Hematopoietic multipotent progenitor cell treated with erythropoietin and hydrocortisone succinate and interleukin-3 and kit ligand, for 8 days (in vitro differentiated cells): ENCODE measurements at places on chromosomes 3 and 15.
A peak's percentile ranks its signal among the peaks of the same experiment; 100 is the strongest.

DNA sequence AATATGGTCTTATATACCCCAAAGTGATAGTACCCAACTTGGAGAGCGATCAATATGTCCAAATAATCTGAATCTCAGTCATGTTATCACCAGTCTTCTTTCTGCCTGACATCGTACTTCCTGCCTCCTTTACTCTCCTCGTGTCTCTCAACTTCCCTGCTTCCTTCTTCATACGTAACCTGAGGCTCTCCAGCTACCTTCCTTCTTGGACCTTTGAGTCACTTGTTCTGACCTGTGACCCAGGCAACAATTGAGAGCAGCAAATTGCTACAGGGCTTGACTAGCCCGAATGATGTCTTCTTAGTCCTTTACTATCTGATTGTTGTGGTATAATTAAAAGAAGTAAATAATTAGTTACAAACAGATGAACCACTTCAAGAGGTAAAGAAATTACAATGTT, 145.9 kb upstream of the MBNL1 start:
- DNase-seq, result no peak

- no peak for DNase-seq
Measured at GRCh38 chr15:33009026-33009425, 185.5 kb downstream of the FMN1 start.

GRCh38 chr3:152459118-152459515, 190.4 kb downstream of the MBNL1 start:
- no peak for DNase-seq

GRCh38 chr3:187979564-187979963, 174.4 kb upstream of the LPP start:
- no peak for DNase-seq

- DNase-seq, result peak; percentile 12
Measured at GRCh38 chr15:91099616-91099994, 452 bp upstream of the SV2B start.

- no peak for DNase-seq
Measured at GRCh38 chr3:66410976-66411375, 89.8 kb downstream of the LRIG1 start.

DNA sequence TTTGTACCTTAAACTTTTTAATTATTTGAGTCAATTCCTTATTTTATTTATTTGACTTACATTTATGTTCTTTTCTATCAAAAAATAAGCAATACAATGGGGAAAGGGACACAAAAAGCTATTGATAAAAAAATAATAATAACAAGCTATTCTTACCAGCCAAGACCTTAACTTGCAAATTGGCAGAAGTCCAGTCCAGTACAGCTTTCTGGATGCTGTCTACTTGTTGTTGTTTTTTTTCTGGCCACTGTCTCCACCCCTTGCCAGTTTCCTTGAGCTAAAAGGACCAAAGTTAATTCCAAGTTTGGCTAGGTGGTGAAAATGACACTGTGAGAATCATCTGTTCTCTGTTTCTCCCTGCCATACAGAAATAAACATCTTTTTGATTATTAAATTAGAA, 232.2 kb downstream of the PTPRG start:
- DNase-seq, result no peak

DNA sequence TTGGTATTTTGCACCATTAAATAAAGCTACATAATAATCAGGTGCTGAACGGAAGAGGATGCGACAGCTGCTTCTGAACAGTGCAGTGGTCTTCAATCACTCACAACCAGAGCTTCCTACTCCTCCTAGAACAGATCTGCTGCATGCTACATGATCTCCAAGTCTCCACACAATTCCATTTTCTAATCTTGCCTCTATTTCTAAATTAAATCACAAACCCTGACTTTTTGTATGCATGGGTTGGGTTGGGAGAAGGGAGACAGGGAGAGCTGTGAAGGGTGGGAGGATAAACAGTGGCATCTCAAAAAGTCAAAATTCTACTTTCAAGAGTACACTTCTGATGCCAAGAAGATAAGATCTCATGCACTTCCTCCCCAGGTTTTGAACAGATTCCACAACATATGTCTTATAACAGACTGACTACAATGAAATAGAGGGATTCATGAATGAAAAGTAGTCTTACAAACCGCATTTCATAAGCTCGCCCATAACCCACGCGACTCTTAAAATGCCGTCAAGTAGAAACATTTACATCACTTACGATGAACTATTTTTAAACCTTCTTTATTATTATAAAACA, 57.2 kb downstream of the CHSY1 start:
- DNase-seq, result no peak

GRCh38 chr15:66849746-66850077, 147.7 kb downstream of the SMAD6 start:
- no peak for DNase-seq

GRCh38 chr3:109188741-109189140, 52.2 kb downstream of the C3orf85 start:
- no peak for DNase-seq
